ENCODE measurements at places on chromosomes 2 and 18. TPM values are rescaled to one million over a fixed set of nuclear protein-coding genes. Genes with fewer than 3 reads are reported as not detected.

The SCN9A gene
- total RNA-seq, result 0.57 TPM

The SLC8A1 gene
- total RNA-seq, result not detected

The CDH2 gene
- not detected for total RNA-seq

DNA sequence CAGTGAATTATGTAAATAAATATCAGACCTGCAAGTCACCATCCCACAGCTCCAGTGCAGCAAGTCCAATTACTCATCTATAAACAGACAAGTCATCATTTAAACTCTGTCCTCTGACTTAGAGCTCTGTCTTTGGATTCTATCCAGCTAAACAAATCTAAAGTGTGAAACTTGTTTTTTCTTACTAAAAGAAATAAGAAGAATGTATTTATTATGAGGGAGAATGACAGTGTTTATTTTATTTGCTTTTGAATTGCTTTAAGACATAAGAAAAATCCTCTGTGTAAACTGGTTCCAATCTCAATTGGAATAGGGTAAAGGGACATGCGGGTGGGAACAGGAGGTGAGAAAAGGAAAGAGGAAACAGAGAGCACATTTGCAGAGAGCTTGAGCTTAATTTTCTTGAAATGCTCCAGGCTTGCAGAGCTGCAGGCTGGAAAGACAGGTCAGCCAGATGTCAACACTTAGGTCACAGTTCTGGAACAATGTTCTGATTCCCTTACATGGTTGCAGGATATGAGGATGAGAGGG lies 355.8 kb downstream of the MEIS1 start:
- no peaks in the 10 kb centered on the region for H3K36me3 ChIP-seq
- H3K4me1 ChIP-seq, result no peaks in the 10 kb centered on the region
- no peak for DNase-seq
- no peak overlapping the region for H3K27ac ChIP-seq
- no peaks in the 10 kb centered on the region for H3K27me3 ChIP-seq
- H3K4me3 ChIP-seq, result no peak overlapping the region

- DNase-seq, result no peak
- no peak overlapping the region for H3K4me3 ChIP-seq
- H3K27me3 ChIP-seq, result no peaks in the 10 kb centered on the region
- no peak overlapping the region for H3K27ac ChIP-seq
Measured at GRCh38 chr2:218618102-218618860, 10.6 kb downstream of the PLCD4 start.

DNA sequence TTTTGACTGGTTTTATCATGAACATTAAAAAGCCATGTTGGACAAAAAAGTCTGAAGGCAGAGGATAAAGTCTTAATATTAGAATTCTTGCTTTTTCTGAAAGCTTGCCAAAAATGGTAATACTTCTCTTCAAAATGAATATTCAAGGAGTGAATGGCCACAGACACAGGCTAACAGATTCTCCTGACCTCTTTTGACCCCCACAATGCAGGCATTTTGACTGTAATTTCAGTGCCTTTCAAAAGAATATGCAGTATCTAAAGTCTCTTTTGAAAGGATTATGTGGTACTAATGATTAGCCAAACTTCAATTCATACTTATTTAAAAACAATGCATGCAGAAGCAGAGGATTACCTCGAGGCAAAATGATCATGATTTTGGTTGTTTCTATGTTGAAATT lies 557.8 kb upstream of the GCFC2 start:
- no peaks in the 10 kb centered on the region for H3K4me1 ChIP-seq
- no peaks in the 10 kb centered on the region for H3K27me3 ChIP-seq
- H3K27ac ChIP-seq, result no peak overlapping the region
- no peak overlapping the region for H3K4me3 ChIP-seq
- no peak for DNase-seq

GRCh38 chr2:224038830-224039079 lies 331 bp downstream of the SERPINE2 start:
- H3K36me3 ChIP-seq, result no peaks in the 10 kb centered on the region
- no peak overlapping the region for H3K27ac ChIP-seq
- no peak for DNase-seq
